ENCODE measurements at places on chromosomes 3 and 15. TPM values are rescaled to one million over a fixed set of nuclear protein-coding genes. Genes with fewer than 3 reads are reported as not detected.

DNA sequence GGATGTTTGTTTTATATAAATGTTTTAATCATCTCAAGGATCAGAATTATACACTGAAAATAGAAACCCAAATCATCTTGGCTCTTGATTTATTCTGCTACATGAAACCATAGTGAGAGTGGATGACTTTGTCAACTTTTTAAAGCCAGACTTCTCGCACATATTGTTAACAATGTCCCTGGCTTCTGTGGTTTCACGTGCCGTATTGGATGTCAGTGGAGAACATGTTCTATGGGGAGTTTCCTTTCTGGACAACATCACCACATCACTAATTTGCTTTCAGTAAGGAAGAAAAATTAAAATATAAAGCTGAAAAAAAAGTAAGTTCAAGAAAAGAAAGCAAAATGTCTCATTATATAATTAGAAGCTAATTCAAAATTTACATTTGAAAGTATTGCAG lies 297.1 kb upstream of the MME start:
- DNase-seq, result no peak

TEX55 gene
- total RNA-seq, result not detected

GRCh38 chr3:96331341-96331740 lies 483.1 kb upstream of the EPHA6 start:
- no peak for DNase-seq

SPATA12 gene
- 0.43 TPM for total RNA-seq

DNA sequence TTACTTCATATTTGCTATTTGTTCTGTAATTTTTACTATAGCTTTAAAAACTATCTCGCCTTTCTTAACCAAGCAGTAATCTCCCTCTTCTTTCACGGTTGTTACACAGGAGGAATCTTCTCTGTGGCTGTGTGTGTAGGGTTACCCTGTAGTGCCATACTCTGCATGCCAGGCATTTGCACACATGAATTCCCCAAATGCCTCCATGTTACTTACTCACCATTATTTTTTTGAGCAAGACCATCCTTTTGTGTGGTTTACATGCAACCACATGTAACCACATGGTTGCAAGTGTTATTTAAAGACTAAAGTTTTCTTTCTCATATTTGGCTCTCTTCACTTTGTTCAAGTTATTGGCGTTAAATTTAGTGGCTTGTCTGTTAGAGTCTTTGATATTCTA lies 45.5 kb downstream of the HPS3 start:
- DNase-seq, result no peak

CERS3 gene
- total RNA-seq, result not detected

GRCh38 chr3:13714251-13714916 lies 165.5 kb downstream of the FBLN2 start:
- DNase-seq, result peak; percentile 8

DNA sequence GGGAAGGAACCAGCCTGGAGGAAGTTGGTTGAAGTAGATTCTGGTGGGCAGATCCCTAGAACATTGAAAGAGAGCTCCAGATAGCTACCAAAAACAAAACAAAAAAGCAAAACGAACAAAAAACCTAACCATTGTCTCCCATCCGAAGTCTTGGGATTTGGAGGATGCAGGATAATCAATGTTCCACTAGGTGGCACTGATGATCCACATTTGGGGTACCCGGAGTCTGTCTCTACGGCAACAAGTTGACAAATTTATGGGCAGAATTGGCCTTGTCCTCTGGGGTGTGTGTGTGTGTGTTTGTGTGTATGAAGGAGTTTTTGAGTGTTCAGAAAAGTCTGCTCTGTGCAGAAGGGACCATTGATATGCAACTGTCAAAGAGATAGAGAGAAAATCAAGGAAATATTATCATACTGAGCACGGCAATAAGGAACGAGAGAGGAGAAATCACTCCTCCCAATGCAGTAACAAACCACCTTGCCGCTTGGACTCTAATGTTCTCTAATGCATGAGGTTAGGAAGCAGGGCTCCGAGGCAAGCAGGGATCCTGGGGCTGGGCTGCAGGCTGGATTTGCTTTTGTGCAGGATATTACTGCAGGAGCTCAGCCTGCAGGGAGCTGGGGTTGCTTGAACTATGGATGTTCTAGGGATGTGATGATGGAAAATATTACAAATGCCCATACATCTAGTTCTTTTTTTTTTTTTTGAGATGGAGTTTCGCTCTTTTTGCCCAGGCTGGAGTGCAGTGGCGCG lies 59.8 kb upstream of the KLHL25 start:
- peak; percentile 48 for DNase-seq

SAXO2 gene
- total RNA-seq, result 12.3 TPM

GRCh38 chr3:194869482-194870169 lies 183.9 kb downstream of the FAM43A start:
- DNase-seq, result no peak

- no peak for DNase-seq
Observed at GRCh38 chr3:94414418-94414817, 351.6 kb downstream of the NSUN3 start.

FEM1B gene
- total RNA-seq, result 51.7 TPM

RBPMS2 gene
- 41.3 TPM for total RNA-seq

WDR73 gene
- 38.7 TPM for total RNA-seq

SAMMSON gene
- not detected for total RNA-seq

DNA sequence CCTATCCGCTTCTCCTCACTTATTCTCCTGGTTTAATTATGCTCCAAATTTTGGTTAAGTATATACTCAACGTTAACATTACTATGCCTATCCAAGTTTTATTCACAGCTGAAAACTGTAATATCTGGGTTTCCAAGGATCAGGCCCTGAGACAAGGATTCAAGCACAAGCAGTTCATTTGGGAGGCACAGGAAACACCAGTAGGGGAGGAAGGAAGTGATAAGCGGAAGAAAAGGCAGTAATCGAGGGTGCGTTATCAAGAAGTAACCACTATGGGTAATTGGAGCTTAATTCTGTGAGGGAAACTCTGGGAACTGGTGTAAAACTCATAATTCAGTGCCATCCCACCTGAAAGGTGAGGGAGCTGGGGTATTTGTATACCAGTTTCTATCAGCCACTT lies 120.3 kb downstream of the KCNAB1 start:
- no peak for DNase-seq

- DNase-seq, result peak; percentile 84
Observed at GRCh38 chr3:45817831-45818522, 21.6 kb upstream of the SLC6A20 start.

DNA sequence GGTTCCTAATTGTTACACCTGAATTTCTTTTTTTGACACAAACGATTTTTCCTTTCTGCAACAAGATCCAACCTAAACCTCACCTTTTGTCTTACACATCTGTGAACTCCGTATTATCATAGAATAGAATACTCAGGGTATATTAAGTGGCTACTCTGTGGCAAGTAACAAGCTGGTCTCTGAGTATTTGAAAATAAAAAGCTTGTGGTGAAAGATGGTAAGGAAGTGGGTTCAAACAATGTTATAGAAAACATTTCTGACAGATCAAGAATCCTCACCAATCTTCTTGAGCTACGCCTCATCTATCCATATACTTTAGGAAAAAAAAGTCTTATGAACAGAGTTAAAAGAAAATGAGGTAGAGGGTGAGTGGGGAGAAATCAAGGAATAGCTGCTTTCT lies 3.5 kb upstream of the ANKRD28 start:
- no peak for DNase-seq

DNA sequence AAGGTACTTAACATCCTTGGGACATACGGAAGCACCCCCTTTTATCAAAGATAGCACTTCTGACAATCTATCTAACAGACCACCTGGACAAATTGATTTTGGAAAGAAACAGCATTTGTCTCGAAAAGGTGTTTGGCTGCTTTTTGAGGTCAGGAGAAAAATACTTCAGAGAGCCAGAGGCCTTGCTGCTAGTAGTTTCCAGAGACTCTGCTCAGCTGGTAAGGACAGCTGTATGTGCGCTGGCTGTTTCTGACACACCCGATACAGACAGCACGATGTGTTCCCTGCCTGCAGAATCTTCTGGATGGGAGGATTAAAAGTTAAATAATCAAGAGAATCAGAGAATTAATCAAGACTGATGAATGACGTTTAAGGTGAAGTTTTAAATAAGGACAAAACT lies 15.6 kb upstream of the GYG1 start:
- DNase-seq, result no peak

LRRC3B gene
- total RNA-seq, result 0.37 TPM

GRCh38 chr15:43111354-43111753 lies 5.5 kb upstream of the UBR1 start:
- no peak for DNase-seq

STRC gene
- total RNA-seq, result 1.6 TPM

MYLK gene
- total RNA-seq, result 671 TPM

GRCh38 chr3:188220988-188221818 lies 67.2 kb downstream of the LPP start:
- DNase-seq, result no peak

REC114 gene
- not detected for total RNA-seq

DNA sequence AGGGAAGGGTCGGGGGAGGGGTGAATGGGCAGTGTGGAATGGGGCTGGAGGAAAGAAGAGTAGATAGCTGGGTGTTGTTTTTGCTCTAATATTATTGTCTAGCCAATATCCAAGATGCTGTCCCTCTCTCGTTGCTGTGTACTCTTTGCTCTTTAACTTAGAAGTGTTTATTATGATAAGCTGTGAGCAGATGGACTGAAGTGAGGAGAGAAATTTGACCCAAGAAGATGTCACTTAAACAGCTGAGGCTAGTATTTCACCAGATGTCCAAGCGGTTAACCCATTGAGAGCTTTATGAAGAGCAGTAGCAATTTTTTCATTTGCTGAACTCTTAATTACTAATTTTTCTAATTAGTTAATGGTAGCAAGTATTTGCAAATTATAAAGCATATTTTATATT lies 212.2 kb upstream of the TP63 start:
- DNase-seq, result no peak

DNA sequence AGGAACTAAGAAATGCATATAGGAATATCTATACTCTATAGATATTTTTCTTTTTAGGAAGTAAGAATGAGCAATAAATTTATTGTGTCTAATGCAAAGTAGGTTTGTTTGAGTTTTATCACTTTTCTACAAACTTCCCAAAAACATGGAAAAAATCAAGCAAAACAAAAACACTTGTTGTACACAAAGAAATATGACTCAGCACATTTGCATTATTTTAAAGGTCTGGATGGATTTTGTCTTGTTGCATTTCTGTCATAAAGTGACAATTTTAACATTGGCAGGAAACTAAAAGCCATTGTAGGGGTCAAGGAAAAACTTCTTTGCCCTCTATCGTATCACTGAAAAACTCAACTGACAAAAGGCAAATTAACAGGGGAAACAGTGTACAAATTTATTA lies 267.2 kb downstream of the PYDC2 start:
- DNase-seq, result no peak

DNA sequence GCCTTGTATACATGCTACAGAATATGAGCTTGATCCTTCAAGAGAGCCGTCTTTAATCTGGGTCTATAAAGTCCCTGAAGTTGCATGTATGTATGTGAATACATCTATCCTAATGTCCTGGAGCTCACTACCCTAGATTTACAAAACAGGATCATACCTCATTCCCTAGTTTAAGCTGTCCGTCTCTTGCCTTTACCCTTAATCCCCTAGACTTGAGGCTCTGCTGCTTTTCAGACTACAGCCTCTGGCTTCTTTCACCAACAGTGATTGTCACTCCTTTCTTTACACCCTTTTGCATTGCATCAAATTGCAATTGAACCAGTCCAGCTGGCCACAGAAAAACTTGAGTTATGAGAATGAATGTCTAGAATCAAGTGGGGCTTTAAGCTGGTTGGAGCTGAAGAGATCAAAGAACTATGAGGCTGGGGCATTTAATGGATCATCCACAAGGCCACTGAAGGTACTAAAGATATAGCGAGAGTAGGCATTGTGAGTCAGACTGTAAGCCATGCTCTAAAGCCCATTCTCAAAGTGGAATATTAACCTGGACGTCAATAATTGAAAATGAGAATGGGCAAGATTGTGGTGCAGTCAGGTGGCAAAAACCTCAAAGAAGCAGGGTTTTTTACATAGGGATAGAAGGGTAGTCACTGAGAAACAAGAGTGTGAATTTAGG lies 12.3 kb upstream of the PLD1 start:
- DNase-seq, result no peak

DNA sequence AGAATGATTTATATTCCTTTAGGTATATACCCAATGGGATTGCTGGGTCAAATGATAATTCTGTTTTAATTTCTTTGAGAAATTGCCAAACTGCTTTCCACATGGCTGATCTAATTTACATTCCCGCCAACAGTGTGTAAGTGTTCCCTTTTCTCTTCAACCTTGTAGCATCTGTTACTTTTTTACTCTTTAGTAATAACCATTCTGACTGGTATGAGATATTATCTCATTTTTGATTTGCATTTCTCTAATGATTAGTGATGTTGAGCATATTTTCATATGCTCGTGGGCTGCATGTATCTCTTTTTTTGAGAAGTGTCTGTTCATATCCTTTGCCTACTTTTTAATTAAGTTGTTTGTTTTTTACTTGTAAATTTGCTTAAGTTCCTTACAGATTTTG lies 1264.2 kb downstream of the OTOL1 start:
- no peak for DNase-seq

- no peak for DNase-seq
Observed at GRCh38 chr3:147355084-147355752, 51.1 kb downstream of the ZIC4 start.

DNA sequence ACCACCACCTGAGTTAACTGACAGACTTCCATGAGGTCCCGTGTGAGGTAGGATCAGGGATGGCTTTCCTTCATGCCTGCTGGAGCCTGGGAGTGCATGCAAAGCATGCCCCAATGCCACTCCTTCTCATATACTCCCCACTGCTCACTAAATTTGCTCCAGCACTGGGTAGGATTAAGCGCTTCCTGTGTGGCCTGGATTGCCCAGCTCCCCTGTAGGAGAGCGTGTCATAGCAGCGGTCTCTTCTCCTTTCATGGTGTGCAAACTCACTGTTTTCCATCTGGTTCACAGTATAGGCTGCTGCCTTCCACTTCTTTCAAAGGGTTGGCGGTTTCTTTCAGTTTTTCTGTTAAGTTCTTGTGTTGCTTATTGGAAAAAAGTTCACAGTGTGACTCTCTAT lies 34.1 kb upstream of the ABI3BP start:
- DNase-seq, result no peak

TNFAIP8L3 gene
- 4.2 TPM for total RNA-seq
